ENCODE measurements at places on chromosomes 6 and 20.

DNA sequence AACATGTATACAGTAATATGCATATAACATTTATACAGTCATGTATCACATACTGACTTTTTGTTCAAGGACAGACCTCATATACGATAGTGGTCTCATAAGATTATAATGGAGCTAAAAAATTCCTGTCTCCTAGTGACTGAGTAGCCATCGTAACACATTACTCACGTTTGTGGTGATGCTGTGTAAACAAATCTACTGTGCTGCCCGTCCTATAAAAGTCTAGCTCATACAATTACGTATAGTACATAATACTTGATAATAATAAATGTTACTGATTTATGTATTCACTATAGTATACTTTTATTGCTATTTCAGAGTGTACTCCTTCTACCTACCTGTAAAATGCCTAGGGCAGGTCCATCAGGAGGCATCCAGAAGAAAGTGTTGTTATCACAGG, 17.4 kb downstream of the SERAC1 start:
- DNase-seq, result no peak

- no peak for DNase-seq
Measured at GRCh38 chr6:36285187-36285671, 15.4 kb downstream of the PNPLA1 start.

DNA sequence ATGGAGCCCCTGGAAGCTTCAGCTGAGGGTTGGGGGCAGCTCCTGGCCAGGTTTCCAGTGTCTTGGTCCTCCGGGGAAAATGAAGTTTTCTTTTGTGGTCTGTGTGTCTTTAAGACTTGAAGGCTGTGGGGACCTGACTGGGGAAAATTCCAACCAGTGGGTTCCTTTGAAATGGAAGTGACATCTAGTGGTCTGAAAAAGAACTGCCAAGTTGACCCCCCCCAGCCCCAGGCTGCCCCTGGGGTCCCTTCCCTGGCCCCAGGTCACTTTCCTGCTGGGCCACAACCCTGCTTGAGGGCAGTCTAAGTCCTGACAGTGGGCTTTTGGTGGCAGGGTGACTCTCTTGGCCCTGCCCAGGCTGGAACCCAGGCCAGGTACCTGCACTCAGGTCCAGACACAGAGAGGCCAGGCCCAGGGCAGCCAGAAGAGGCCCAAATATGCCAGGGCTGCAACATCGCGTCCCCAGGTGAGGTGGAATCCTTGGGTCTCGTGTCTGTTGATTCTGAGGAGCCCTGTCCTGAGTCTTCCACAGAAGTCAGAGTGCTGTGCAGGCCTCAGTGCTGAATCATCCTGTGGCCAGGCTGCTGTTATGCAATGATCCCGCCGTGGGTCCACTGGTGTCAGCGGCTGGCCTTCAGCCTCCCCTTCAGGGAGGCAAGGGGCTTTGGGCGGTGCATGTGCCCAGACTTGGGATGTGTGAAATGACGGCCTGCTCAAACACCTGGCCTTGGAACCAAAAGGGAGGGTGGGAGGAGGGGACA, 68.4 kb downstream of the VEGFA start:
- DNase-seq, result peak; percentile 41

DNA sequence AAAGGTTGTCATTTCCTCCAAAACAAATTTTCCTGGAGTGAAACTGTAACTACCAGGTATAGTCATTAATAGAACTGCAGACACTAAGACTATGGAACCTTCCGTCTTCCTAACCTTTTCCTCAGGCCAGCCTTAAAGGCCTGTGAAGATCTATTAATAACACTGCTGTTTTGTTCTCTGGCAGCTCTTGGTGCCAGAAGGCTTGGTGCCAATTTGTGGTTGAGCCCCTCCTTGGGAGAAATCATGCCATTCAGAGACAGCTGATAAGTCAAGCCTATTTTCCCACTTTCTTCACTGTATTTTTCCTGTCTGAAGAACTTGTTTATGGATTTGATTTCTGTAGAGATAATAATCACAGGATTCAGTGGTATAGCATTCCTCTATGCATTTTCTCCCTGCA, 64.8 kb downstream of the HCRTR2 start:
- DNase-seq, result no peak

DNA sequence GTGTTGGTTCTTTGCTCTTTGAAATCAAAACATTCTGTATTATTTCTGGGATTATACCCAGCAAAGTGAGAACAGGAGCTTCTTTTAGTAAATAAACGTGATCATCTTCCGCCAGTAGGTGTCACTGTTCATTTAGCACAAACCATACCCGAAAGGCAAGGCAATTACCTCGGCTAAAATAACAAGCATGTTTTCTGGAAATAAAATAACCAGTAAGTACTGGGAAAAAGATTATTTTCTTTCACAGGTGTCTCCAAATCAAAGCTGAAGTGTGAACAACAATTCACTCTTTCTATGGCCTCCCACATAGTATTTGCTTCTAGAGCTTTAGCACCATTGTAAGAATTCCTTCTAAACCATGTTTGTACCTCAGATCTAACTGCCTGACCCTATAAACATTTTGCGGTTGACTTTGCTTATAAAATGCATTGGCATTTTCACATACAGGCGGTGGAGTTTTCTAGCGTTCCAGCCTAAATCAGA, 144.6 kb upstream of the AGPAT4 start:
- peak; percentile 44 for DNase-seq
